K562 (cell line): ENCODE measurements at places on chromosomes 12 and 14. TPM values are rescaled to one million over a fixed set of nuclear protein-coding genes. Genes with fewer than 3 reads are reported as not detected.

- no peaks in the 10 kb centered on the region for H3K27me3 ChIP-seq
- DNase-seq: no peak
- no peaks in the 10 kb centered on the region for H3K4me1 ChIP-seq
- no peaks in the 10 kb centered on the region for H3K36me3 ChIP-seq
Measured at GRCh38 chr14:29671034-29671433, 256.6 kb downstream of the PRKD1 start.

- H3K36me3 ChIP-seq: peaks cover 39% of the 10 kb centered on the region
- no peak overlapping the region; the same call in 2 of the 3 replicates for H3K27ac ChIP-seq
- H3K27me3 ChIP-seq: no peaks in the 10 kb centered on the region
- DNase-seq: no peak
Measured at GRCh38 chr14:101873991-101874390, 90.4 kb upstream of the DYNC1H1 start.

GRCh38 chr14:21534576-21534975, 8.4 kb upstream of the SALL2 start:
- H3K36me3 ChIP-seq: no peaks in the 10 kb centered on the region
- H3K27me3 ChIP-seq: no peaks in the 10 kb centered on the region
- H3K27ac ChIP-seq: no peak overlapping the region
- H3K4me1 ChIP-seq: peaks cover 9% of the 10 kb centered on the region

GRCh38 chr12:124259154-124260066, 35.5 kb upstream of the RFLNA start:
- DNase-seq: peak; percentile 84
- H3K27me3 ChIP-seq: peaks cover 17% of the 10 kb centered on the region
- H3K36me3 ChIP-seq: no peaks in the 10 kb centered on the region
- peaks cover 17% of the 10 kb centered on the region for H3K4me1 ChIP-seq

DNA sequence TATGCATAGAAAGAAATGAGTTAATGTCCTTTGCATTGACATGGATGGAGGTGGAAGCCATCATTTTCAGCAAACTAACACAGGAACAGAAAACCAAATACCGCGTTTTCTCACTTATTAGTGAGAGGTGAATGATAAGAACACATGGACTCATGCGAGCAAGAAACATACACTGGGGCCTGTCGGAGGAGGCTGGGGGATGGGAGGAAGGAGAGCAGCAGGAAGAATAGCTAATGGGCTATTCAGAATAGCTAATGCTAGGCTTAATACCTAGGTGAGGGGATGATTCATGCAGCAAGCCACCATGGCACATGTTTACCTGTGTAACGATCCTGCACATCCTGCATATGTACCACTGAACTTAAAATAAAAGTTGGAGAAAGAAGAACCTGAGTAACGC, 29.1 kb upstream of the SYT1 start:
- no peaks in the 10 kb centered on the region for H3K36me3 ChIP-seq
- H3K27ac ChIP-seq: no peak overlapping the region
- DNase-seq: no peak
- no peaks in the 10 kb centered on the region for H3K4me1 ChIP-seq
- H3K27me3 ChIP-seq: no peaks in the 10 kb centered on the region

DNA sequence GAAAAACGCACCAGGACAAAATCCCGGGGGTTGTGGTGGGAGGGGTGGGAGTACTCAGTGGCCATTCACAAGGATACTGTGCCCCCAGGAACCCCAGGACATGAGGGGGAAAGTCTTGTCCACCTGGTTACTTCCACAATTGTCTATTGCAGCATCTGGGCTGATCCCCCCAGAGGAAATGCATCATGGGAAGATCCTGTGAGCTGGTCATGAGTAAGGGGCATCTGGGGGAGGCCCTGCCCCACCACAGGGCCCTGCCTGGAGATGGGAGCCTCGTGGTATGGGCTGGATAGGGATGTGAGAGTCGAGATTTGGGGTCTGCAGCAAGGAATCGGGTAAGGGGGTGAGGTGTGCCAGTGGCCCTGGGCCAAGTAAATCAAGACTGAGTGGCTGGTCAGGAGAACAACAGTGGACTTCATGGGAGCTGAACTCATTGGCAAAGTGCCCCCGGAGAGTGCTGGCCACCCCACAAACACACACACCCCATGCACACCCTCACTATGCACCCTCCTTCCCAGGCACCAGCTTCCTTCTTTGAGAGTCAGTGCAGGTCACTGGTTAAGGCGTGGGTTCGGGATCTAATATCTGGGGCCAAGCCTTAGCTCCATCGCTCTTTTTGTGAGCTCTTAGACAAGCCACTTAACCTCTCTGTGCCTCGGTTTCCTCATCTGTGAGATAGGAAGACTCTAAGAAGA, 3.0 kb upstream of the SERPINA1 start:
- no peak overlapping the region for H3K27ac ChIP-seq
- H3K27me3 ChIP-seq: peaks cover 5% of the 10 kb centered on the region; the same call in 1 of the 2 replicates
- DNase-seq: no peak

GRCh38 chr12:44384136-44384535, 492.0 kb downstream of the NELL2 start:
- no peaks in the 10 kb centered on the region for H3K27me3 ChIP-seq
- no peak overlapping the region for H3K4me3 ChIP-seq
- no peak overlapping the region for H3K27ac ChIP-seq
- DNase-seq: no peak
- H3K4me1 ChIP-seq: no peaks in the 10 kb centered on the region

DNA sequence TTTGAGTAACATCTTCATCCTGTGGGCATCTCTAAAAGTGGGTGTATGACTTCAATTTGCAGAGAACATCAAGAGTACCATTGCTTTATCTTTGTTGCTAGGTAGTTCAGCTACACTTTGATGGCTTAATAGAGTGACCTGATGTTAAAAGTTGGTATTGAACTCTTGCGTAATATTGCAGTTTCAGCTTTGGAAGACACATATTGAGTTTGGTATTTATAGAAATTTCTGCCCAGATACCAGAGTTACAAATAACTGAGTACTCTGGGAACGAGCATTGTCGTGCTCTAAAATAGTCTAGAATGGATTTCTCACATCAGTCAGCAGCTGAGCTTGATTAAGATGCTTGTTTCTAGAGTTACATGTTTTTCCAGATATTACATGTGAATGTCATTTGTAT, 24.8 kb upstream of the AKAP5 start:
- H3K27me3 ChIP-seq: no peaks in the 10 kb centered on the region
- no peak overlapping the region for H3K27ac ChIP-seq
- H3K4me3 ChIP-seq: no peak overlapping the region
- no peak for DNase-seq
- peaks cover 91% of the 10 kb centered on the region for H3K36me3 ChIP-seq
- no peaks in the 10 kb centered on the region for H3K4me1 ChIP-seq

- H3K27ac ChIP-seq: no peak overlapping the region
- no peaks in the 10 kb centered on the region for H3K27me3 ChIP-seq
- no peak overlapping the region for H3K4me3 ChIP-seq
- H3K36me3 ChIP-seq: no peaks in the 10 kb centered on the region
Measured at GRCh38 chr12:102356690-102357089, 123.7 kb downstream of the IGF1 start.

GRCh38 chr14:87643005-87643404, 350.0 kb downstream of the GALC start:
- no peaks in the 10 kb centered on the region for H3K36me3 ChIP-seq
- no peak for DNase-seq
- no peaks in the 10 kb centered on the region for H3K27me3 ChIP-seq
- no peak overlapping the region for H3K4me3 ChIP-seq
- H3K4me1 ChIP-seq: no peaks in the 10 kb centered on the region

- H3K4me1 ChIP-seq: no peaks in the 10 kb centered on the region
- DNase-seq: no peak
- no peak overlapping the region for H3K27ac ChIP-seq
- H3K36me3 ChIP-seq: no peaks in the 10 kb centered on the region
Measured at GRCh38 chr12:11814374-11814773, 164.9 kb downstream of the ETV6 start.

- DNase-seq: no peak
- no peaks in the 10 kb centered on the region for H3K27me3 ChIP-seq
Measured at GRCh38 chr12:54005531-54005852, 3.3 kb upstream of the HOXC8 start.

DNA sequence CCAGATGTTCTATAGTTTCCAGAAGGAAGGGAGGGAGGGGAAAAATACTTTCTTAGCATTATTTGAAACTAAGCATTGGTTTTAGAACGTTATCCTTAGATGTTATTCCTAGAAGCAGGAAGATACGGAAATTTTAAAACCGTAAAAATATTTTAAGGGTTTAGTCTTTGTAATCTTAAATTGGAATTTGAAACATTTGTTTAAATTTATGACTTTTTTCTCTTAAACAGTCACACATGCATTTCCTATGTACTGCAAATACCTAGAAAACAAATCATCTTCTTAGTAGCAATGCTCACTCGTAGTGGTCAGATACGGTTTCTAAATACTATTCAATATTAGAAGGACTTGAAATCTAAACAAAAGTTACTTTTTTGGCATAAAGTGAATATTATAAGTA, 282.0 kb downstream of the ERC1 start:
- no peak overlapping the region for H3K4me3 ChIP-seq
- no peaks in the 10 kb centered on the region for H3K27me3 ChIP-seq
- no peak overlapping the region for H3K27ac ChIP-seq
- no peaks in the 10 kb centered on the region for H3K4me1 ChIP-seq
- H3K36me3 ChIP-seq: no peaks in the 10 kb centered on the region

- H3K36me3 ChIP-seq: no peaks in the 10 kb centered on the region
- no peaks in the 10 kb centered on the region for H3K4me1 ChIP-seq
- no peak for DNase-seq
- no peak overlapping the region for H3K4me3 ChIP-seq
- H3K27ac ChIP-seq: no peak overlapping the region
Measured at GRCh38 chr12:41140117-41140516, 48.0 kb upstream of the PDZRN4 start.

- no peak overlapping the region for H3K4me3 ChIP-seq
- H3K27ac ChIP-seq: peak overlapping the region; percentile 78
- peaks cover 9% of the 10 kb centered on the region for H3K4me1 ChIP-seq
- no peaks in the 10 kb centered on the region for H3K27me3 ChIP-seq
- no peaks in the 10 kb centered on the region for H3K36me3 ChIP-seq
- DNase-seq: peak; percentile 84
Measured at GRCh38 chr12:71236133-71236660, 78.4 kb upstream of the TSPAN8 start.

GRCh38 chr14:57549765-57550420, 56.2 kb upstream of the CCDC198 start:
- H3K27me3 ChIP-seq: no peaks in the 10 kb centered on the region
- no peaks in the 10 kb centered on the region for H3K4me1 ChIP-seq
- no peaks in the 10 kb centered on the region for H3K36me3 ChIP-seq
- H3K4me3 ChIP-seq: no peak overlapping the region
- no peak overlapping the region for H3K27ac ChIP-seq
- no peak for DNase-seq

- H3K4me3 ChIP-seq: no peak overlapping the region
- DNase-seq: no peak
- peaks cover 5% of the 10 kb centered on the region; the same call in 2 of the 3 replicates for H3K27me3 ChIP-seq
- no peak overlapping the region for H3K27ac ChIP-seq
- H3K4me1 ChIP-seq: no peaks in the 10 kb centered on the region
Measured at GRCh38 chr12:51530208-51530607, 60.8 kb upstream of the SCN8A start.

The DIO2 gene
- total RNA-seq: not detected in 2 replicates

The ASB2 gene
- total RNA-seq: not detected in 2 replicates

The RIMBP2 gene
- not detected in 2 replicates for total RNA-seq

The SYNDIG1L gene
- total RNA-seq: not detected in 2 replicates

The ARHGAP9 gene
- 5.9 and 6.0 TPM in 2 replicates for total RNA-seq

The KRT72 gene
- 0.09 TPM in 1 of 2 replicates, not detected in the other for total RNA-seq

The CEBPE gene
- 0.13 and 0.16 TPM in 2 replicates for total RNA-seq

The HOXC6 gene
- total RNA-seq: 3.2 and 4.0 TPM in 2 replicates

The CCDC38 gene
- not detected in 2 replicates for total RNA-seq

The NDRG2 gene
- 37.4 and 41.0 TPM in 2 replicates for total RNA-seq

The TPPP2 gene
- total RNA-seq: not detected in 2 replicates

The TAS2R14 gene
- total RNA-seq: 1.4 and 1.6 TPM in 2 replicates
